ENCODE measurements at places on chromosomes 3 and 15.

DNA sequence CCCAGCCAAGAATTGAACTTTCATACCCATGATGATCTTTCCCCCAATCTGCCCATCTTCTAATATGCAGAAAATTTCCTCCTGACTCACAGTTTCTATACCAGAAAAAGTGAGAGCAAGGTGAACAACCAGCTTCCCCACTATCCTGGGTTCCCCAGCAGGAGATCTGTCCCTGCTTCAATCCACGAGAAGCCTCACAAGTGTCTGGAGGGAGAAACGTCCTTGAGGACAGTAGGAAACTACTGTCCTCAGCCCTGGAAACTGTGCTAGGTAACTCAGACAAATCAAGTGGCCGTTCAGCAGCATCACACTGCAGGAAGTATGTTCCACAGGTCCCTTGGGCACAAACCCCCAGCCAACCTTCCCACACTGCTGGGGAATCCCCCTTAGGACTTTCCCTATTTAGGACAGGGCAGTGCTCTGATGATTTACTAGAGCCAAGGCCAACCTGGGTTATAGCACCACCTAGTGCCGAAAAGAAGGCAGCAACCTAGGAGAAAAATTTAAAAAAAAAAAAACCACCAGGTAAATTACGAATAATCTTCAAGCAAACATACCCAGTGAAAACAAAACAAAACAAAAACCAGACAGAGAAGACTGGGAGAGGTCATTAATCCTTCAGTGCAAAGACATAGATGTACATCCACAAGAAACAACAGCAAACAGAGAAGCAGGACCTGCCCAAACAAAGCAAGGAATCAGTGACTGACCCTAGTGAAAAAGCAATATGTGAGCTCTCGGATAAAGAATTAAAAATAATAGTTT is 36.0 kb downstream of the MORC1 start:
- no peak for DNase-seq

GRCh38 chr3:8702560-8702959 is 31.0 kb upstream of the CAV3 start:
- no peak for DNase-seq

GRCh38 chr3:24368605-24369004 is 126.0 kb downstream of the THRB start:
- no peak for DNase-seq

DNA sequence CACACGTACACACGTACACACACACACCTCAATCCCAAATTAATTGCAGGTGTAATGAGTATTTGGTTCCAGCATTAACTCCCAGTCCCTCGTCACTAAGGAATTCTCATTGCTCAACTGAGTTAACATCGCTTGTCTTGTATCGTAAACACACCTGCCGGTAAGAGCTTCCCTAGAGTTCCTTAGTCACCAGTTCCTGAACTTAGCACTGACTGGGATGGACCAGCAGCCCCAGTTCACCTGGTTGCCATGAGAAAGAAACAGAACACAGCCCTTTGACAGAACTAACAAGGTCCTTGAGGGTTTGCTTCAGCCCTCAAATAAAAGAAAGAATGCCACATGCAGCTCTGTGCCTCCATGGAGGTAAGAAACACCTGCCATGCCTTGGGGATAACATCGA is 66.3 kb upstream of the SLCO3A1 start:
- no peak for DNase-seq

DNA sequence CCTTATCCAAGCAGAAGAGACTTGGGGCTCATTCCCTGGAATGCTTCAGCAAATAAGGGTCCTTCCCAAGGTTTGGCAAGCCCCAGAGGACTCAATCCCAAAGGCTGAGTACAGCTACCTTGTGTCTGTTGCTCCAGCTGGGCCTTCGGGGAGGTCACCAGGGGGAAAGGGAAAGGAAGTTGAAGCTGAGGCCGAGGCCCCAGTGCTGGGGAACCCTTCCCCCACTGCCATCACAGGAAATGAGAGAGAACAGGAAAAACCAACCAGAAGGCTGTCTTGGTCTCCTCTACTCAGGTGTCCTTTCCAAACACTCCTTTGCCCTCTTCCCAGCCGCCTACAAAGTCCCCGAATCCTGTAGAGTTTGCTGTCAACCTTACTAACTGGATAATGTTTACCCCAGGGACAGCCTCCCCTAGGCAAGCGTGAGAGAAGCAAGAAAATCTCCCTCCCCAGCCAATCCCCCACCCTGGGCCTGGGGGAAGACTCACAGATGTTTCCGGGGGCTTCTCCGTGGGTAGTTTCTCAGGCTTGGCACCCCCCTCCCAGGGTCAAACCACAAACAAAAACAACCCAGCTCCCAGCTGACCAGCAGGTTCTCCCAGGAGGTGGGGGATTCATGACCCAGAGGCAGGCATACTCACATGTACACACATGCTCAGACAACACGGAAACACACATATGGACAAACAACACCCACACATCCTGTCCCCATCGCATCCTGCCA is 5.5 kb downstream of the CSRNP1 start:
- DNase-seq, result no peak

DNA sequence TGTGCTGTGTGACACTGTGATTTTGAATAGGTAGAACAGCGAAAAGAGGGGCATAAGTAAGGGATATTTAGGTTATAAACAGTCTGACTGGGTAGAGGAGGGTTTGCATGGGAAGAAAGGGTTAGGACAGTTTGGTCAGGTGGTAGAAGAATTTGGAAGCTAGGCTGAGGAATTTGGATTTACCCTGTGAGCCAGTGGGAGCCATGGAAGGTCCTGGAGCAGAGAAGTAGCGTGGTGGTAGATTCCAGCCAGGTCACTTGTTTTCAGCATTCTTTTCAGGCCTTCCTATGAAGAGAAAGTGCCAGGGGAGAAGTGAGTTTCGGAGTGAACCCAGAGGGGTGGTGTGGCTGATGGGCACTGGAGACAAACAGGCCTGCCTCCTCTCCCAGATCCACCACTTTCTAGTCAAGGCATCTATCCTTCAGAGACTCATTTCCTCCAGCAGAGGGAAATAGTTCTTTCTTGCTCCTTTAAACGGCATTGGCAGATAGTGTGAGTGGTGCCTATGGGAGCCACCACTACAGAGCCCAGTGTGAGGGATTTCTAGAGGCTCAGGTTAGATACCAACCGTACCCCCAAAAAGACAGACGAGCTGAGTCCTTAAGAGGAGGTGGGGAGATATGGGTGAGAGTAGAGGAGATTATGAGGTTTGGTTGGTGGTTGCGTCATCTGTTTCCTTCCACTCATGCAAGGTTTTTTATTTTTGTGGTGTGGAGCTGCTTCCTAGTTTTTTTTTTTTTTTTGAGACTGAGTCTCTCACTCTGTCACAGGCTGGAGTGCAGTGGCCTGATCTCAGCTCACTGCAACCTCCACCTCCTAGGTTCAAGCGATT is 21.2 kb downstream of the PXK start:
- no peak for DNase-seq

DNA sequence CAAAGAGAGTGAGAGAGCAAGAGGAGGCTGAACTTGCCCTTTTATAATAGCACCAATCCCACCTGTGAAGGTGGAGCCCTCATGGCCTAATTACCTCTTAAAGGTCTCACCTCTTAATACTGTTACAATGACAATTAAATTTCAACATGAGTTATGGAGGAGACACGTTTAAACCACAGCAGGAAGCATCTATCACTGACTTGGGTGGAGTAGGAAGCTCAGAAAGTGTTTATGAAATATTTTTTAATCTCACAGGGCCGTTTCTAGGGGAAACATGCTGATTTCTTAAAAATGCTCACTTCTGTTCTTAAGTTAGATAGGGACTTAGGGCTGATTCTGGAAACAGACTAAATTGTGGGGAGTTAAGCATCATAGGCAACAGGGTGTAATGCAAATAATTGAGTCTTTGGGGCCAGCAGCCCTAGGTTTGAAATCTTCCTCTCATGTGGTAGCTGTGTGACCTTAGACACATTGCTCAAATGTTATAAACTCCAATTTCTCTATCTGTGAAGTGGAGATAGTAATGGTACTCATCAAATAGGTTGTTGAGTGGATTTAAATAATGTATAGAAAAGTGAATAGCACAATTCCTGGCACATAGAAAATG is 133.3 kb upstream of the KLHL25 start:
- DNase-seq, result no peak

GRCh38 chr3:148735597-148735996 is 37.9 kb downstream of the AGTR1 start:
- DNase-seq, result no peak

DNA sequence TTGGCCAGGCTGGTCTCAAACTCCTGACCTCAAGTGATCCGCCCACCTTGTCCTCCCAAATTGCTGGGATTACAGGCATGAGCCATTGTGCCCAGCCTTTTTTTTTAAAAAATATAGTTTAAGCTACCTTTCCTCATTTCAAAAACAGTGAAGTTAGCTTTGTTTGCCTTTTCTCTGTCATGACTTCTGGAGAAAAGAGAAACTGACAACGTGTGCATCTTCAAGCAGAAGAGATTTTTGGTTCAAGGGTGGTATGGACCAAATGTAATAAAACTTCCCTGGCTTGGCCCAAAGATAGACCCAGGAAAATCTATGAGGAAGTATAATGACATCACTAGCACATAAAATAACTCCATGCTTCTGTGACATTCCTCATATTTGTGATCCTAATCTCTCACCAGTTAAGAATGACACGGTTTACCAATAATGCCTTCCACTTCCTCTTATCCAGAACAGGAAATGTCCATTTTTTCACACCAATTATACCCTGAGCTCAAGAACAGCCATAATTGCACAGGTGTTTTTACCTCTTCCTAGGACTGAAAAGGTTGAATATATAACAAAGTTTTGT is 781.2 kb upstream of the NR2F2 start:
- DNase-seq, result no peak

DNA sequence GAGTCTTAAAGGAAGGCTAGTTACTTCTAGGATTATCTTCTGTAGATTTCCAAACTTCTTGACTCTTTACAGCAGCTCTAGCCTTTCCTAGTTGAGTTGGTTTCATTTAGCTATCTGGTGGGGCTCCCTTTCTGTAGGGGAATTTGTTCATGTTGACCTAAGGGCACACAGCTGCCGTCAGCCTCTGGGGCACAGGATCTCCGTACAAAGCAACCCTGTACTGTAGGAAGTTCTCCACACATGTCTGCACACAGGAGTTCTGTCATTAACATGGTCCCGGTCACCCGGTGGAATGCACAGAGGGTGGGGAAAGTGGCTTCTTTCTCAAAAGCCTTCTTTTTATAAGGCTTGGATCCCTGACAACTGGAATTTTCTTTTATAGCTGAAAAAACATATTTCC is 88.7 kb upstream of the TNIK start:
- no peak for DNase-seq

DNA sequence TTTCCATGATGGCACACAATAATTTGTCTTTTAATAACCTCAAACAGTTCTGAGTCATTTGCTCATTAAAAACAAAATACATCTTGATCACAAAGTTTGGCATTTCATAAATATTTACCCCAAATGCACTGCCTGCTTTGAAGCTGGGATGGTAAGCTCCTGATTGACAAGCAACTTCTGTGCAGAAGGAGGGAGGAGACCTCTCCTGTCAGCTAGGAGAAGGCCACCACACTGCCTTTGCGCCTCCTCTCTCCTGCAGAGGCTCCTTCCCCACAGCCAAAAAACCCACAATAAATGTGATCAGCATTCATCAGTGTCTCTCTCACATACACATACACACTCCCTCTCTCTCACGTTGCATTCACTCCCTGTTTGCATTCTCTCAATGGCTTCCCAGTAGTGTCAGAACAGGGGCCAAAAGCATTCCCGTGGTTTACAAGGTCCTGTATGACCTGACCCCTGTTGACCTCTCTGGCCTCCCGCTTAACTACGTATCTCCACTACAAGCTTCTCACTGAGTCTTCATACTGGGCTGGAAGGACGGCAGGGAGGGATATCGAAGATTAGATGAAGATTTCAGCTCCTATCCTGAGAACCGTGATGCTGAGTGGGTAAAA is 216.4 kb downstream of the FOXP1 start:
- DNase-seq, result no peak

DNA sequence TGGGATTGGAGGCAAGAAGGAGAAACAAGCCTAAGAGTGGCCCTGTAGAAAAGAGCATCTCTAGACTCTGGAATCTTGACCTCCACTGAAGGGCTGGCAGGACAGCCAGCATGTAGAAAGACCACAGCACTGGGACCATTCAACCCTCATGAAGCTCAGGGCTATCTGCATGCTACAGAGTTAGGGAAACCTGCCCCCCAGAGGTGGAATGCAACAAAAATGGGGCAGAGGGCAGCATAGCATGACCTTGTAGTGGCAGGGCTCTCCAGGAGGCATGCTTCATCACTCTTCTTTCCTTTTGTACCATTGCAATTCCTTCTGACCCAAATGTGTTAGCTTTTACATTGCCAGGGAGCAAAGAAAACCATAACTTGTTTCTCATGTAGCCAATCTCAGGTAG is 445.4 kb downstream of the EPHB1 start:
- no peak for DNase-seq

GRCh38 chr15:89781055-89781454 is 4.9 kb downstream of the MESP2 start:
- DNase-seq, result no peak

DNA sequence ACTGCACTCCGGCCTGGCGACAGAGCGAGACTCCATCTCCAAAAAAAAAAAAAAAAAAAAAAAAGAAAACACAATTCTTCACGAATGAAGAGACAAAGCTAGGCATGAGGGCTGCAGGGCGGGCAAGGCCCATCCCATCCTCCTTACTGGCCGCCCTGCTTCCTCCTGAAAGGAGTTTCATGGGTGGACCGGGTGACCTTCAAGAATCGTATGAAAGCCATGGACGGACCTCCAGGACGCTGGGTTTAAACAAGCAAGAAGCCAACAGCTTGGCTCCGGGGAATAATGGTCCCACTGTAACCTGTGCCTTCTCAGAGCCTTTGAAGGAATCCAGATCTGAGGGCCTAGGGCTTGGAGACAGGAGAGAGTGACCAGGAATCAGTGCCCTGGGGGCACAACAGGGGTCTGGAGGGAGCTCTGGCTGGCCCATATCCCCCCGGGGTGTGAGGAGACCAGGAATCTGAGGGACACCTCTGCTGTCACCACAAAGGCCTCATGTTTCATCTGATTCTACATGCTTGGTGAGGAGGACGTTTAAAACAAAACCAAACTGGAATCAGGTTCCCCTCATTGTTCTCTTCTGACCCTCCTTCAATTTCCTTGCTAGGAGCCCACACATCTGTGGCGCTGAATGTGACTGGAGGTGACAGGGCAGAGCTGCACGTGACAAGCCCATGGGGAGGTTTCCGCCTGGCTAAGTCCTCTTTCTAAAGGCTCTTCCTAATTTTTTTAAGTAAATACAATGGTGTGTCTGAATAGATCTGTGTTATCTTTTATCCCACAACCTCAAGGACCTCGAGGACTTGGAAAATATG is 46.1 kb downstream of the WHAMM start:
- no peak for DNase-seq

DNA sequence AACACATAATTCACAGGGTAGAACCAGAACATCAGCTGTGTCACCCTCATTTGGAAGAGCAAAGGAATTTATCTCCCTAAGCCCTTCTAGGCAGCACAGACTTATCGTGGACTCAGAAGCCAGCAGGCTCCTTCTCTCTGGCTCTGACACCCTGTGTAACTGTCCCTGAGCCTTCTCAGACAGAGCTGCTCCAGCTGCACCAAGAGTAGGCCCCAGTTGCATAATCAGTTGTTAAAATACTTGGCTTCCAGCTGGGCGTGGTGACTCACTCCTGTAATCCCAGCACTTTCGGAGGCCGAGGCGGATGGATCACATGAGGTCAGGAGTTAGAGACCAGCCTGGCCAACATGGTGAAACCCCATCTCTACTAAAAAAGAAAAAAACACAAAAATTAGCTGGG is 49.4 kb upstream of the ACVR2B start:
- no peak for DNase-seq
